NCI-H510A treated with DMSO at 0.1 percent for 48 hours (cell line): ENCODE measurements at places on chromosomes 16 and 17.
A peak's percentile ranks its signal among the peaks of the same experiment; 100 is the strongest.

GRCh38 chr17:77959926-77960521 is 1.5 kb downstream of the TNRC6C start:
- peak; percentile 63 for DNase-seq

- DNase-seq = no peak
These were observed 81.9 kb downstream of the CA4 start for GRCh38 chr17:60231691-60232090.

DNA sequence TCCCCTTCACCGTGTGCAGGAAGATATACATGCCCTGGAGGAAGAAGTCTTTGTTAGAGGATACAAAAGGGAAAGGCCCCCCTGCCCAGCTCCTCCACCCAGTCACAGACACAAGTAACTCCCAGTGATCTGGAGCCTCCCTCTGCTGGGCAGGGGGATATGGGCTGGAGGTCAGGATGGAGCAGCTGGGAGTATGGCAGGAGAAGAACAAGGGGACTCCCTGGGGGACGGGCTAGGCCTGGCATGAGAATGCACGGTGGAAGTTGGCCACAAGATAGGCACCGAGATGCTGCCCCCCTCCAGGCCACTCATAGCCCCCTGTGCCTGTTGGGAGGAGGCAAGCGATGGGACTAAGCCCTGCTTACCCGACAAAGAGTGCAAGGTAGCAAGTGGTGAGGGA is 4.2 kb downstream of the ORMDL3 start:
- no peak for DNase-seq

DNA sequence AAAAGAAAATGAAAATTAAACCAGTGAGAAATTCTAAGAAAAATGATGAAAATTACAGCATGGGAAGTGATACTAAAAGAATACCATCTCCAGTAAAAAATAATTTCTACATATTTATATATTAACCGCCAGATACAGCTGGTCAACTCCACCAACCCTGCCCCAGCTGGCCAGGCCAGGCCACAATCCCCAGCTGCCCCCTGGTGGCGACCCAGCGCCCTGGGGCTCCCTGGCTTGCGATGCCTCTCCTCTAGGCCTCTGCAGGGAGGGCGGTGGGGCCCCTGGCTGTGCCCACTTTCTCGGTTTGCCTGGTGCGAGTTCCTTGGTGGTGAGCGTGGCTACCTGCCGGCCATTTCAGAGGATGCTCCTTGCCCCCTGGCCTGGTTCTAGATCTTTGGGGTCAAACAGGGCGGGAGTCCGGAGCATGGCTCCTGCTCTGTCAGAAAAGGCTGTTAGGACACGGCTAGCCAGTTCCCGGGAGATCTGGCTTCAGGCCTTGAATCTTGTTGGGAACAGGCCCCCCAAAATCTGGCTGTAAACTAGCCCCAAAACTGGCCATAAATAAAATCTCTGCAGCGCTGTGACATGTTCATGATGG is 14.5 kb downstream of the GLIS2 start:
- peak; percentile 7 for DNase-seq

GRCh38 chr16:57538235-57538721 is 1.9 kb upstream of the CCDC102A start:
- no peak for DNase-seq
